ENCODE measurements at places on chromosomes 4 and X.
A peak's percentile ranks its signal among the peaks of the same experiment; 100 is the strongest.

DNA sequence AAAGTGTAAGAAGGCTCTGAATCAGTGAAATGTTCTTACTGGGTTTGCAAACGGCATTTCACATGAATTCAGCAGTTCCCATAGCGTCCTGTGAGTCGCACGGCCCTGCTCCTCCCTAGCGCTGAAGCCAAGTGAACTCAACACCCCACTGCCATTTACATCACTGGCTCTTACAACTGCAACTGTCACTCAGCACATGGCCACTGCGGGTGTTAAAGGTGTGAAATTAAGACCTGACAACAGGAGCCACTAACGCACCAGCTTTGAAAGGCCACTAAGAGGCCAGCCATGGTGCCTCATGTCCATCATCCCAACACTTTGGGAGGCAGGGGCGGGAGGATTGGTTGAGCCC lies 31.7 kb downstream of the RNF212 start:
- DNase-seq: no peak

- no peak for DNase-seq
Measured at GRCh38 chr4:128350449-128351045, 62.9 kb upstream of the PGRMC2 start.

GRCh38 chr4:101708293-101709039 lies 82.1 kb upstream of the BANK1 start:
- no peak for DNase-seq

GRCh38 chr4:19557161-19557560 lies 694.5 kb upstream of the SLIT2 start:
- DNase-seq: no peak

DNA sequence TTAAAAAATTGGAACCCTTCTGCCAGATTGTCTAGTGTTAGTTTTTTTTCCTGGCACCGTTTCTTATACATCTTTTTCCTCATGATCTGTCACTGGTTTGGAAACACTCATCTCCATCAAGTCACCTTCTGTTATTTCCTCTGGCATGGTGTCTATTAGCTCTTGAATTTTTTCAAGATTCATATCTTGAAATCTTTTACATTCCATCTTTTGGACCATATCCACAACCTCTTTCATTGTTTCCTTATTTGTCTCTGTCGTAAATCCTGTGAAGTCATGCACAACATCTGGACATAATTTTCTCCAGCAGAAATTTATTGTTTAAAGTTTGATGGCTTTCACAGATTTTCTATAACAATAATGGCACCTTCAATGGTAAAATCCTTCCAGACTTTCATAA lies 10.2 kb upstream of the TMEM185A start:
- no peak for DNase-seq

- DNase-seq: no peak
Measured at GRCh38 chr4:108224611-108225053, 55.9 kb upstream of the LEF1 start.

GRCh38 chr4:98546910-98547594 lies 111.4 kb downstream of the TSPAN5 start:
- peak; percentile 67 for DNase-seq

DNA sequence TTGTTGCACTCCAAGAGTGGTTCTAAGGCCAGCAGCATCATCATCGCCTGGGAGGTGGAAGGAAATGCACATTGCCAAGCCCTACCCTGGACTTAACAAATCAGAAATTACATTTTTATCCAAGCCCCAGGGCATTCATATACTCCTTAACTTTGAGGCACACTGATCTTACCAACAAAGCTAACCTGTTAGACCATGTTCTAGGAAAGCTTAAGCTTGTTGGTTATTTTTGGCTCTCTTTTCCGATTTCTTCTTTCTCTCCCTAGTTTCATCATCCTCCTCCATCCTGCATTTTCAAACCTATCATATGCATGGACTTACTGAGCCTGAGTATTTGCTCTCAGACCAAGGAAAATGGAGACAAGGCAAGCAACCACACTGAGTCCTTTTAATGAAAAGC lies 133.4 kb downstream of the OPHN1 start:
- DNase-seq: no peak
